Spleen (tissue), 13 donors: ENCODE measurements at places on chromosomes 5 and 9.

GRCh38 chr9:110938242-110938641, 100.0 kb downstream of the LPAR1 start:
- DNase-seq: no peak

GRCh38 chr9:2311920-2312319, 296.8 kb downstream of the SMARCA2 start:
- DNase-seq: no peak

GRCh38 chr9:7932767-7933166, 133.2 kb upstream of the DMAC1 start:
- no peak for DNase-seq

DNA sequence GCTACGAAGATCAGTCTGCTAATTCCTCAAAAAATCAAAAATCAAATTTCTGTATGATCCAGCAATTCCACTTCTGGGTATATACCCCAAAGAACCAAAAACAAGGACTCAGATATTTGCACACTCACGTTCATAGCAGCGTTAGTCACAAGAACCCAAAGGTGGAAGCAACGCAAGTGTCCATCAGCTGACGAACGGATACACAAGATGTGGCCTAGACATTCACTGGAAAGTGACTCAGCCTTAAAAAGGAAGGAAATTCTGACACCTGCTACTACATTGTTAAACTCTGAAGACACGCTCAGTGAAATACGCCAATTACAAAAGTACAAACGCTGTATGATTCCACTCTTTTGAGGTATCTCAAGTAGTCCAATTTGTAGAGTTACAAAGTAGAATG, 93.3 kb downstream of the OTULIN start:
- DNase-seq: no peak

- no peak for DNase-seq
These were observed 403.0 kb downstream of the GADD45G start for GRCh38 chr9:90007516-90008440.

- DNase-seq: no peak
These were observed 98.6 kb upstream of the PIK3R1 start for GRCh38 chr5:68116868-68117411.

DNA sequence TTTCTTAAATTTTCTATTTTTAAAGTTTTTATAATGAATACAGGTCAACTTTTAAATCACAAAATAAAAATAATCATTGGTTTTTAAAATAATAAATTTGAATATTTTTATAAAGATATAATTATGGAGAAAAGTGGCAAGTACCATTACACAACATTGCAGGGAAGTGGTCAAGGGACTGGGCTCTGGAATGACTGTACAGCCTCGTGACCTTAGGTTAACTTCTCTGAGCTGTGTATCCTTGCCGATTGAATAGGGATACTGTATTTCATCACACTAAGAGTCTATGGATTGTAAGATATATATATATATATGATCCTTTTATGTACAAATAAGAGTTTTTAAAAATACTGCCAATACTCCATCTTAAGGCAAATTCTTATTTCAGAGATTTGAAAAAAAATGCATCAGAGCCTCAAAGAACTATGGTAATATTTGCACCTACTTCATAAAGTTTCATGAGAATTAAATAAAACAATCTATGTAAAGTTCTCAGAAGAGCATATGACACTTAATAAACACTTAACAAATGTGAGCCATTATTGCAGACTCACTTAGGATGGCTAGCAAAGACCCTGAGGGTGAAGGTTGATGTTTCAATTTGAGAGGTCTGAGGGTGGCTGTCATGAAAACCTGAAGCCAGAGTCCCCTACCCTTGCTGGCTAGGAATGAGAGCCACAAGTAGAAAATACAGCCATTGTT, 136.5 kb downstream of the CCDC192 start:
- no peak for DNase-seq

DNA sequence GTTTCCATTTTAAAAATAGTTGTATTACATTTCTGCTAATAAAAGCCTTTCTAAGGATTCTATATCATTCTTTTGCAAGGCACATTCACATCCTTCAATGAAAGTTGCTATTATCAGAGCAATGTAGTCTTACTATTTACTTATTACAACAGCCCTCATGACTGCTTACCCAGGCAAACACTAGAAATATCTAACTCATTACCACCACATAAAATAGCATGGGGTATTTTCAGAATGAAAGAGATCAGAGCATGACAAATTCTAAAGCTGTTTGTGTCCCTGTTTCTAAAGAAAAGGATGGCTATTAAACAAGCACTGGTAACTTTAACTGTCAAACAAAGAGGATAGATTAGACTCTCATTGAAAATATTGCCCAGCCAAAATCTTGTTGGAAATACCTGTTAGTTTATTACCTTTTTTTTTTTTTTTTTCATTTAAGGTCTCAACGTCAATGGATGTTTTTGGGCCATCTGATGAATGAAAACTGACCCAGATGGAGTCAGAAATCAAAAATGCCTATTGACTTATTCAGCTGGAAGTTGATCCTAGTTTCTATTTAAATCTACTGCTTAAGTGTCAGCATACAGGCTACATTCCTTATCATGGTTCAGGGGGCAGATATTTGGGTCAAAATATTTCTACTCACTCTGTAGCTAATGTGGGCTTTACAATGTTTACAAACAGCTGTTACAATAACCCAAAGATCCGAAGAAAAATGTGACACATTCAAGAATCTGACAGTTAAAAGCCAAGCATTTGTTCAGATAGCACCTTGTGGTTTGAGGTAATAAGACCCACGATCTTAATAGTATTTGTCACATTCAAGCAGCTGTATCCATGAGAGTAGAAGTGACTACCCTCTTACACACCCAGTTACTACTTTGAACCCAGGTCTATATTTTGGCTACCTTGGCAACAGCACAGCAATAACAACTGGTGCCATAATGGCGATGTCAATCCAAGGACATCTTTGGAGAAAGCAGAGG, 554.8 kb upstream of the MEF2C start:
- no peak for DNase-seq

DNA sequence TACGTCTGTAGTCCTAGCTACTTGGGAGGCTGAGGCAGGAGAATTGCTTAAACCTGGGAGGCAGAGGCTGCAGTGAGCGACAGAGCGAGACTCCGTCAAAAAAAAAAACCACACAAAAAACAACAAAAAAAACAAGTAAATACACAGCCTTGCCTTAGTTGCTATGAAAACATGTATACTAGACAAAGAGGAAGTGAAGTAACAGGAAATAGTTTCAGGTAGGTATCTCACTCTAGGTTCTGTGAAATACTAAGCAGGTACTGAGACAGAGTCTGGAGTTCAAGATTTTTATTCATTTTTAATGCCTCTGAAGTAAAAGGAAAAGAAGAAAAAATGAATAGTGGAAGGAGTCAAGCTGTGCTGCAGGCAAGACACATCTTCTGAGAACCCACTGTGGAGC, 687.9 kb upstream of the RGMB start:
- DNase-seq: no peak

GRCh38 chr5:116510517-116510916, 64.1 kb downstream of the SEMA6A start:
- no peak for DNase-seq

- no peak for DNase-seq
These were observed 173.4 kb downstream of the PPP2R2B start for GRCh38 chr5:146704949-146705665.

- DNase-seq: no peak
These were observed 2.9 kb downstream of the B4GALT1 start for GRCh38 chr9:33164138-33164809.

DNA sequence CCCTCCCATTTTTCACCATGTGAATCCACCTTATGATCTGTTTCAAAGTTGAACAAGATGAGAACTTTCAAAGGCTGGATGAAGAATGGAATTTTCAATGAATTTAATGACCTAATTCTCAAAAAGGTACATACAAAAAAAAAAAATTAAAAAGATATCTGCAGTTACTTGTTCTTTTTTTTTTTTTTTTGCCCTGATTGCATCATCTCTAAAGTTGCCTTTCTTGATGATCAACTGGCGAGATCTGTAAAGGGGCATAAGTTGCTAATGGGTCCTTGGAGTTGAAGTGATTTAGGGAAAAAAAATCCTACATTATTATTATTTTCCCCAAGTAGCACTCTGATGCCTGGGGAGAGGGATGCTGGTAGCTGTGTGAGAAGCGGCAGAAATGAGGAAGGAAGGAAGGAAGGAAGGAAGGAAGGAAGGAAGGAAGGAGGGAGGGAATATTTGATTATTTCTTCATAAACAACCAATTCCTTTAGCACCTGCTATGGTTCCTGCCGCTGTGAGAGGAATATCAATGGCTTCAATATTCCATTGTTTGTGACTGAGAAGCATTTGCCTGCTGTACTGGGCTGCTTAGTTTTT, 48.8 kb upstream of the CD180 start:
- no peak for DNase-seq

DNA sequence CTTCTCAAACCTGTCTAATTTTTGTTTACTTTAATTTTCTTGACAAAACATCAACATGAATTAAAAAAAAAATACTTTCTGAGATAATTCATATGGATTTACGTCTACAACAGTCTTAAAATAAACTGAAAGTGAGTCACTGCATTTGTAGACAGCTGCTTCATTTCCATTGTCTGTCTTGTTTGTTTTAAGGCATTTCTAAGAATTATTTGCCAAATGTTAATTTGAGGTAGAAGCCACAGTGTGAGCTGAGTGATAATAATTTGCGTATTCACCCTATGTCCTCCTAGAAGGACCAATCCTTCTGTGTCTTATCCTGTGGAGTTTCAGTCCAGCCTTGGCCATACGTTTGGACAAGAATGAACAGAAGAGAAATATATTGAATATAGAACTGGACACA, 174.5 kb downstream of the CFAP90 start:
- DNase-seq: no peak

DNA sequence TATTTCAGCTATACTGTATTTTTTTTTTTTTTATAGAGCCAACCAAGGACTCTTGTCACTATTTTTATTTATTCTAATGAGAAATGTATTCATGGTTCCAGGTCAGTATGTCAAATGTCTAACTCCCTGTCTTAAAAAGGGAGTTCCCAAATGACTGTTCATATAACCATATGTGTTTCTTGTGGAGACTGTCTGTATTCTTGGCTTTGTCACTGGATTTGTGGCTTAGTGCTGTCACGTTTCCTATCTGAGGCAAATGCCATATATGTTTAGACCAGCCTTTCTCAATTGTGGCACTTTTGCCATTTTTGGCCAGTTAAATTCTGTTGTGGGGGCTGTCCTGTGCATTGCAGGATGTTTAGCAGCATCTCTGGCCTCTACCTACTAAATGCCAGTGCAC, 3.1 kb downstream of the GCNT1 start:
- DNase-seq: no peak

GRCh38 chr9:20209391-20210340, 412.6 kb downstream of the MLLT3 start:
- DNase-seq: no peak

GRCh38 chr9:126763130-126763764, 41.6 kb upstream of the ZBTB43 start:
- no peak for DNase-seq

GRCh38 chr9:111919875-111920274, 23.3 kb downstream of the UGCG start:
- DNase-seq: no peak

DNA sequence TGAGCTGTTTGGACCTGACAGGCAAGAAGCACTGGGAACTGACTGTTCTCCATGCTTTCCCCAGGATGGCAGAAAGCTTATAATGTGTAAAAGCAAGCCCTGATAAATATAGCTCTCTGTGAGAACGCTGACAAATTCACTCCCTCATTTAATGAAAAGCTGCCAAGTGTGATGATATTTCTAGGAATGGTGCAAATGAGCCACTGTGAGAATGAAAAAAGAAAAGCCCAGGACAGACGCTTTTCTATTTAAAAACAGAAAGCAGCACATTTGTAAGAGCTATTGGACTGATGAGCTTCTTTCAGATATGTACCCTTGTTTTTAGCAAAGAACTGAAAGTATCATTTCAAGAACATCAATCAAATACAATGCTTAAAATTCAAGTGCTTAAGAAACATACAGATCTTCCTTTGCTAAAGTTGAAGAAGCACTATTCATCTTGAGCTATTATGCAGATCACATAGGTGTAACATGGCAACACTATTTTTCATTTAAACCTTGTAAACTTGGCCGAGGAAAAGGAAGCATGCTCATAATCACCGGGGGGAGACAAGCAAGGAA, 842.6 kb upstream of the ACO1 start:
- DNase-seq: no peak

GRCh38 chr5:172473427-172473826, 19.1 kb upstream of the SH3PXD2B start:
- no peak for DNase-seq

DNA sequence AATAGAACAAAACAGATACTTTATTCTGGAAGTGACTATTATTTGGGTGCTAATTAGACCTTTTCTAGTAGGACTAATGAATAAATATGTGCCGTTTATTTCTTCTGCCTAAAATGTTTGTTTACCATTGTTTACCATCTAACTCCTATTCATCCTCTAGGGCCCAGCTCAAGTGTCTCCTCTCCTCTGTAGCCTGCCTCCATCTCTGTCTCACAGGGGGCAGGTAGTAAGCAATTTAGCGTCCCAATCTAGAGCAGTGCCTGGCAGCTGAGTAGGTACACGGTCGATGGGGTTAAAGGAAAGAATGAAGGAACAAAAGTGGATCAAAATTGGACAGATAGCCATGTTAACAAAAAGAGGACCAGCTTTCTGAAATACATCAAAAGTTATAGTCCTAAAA, 230.9 kb downstream of the SLF1 start:
- no peak for DNase-seq

DNA sequence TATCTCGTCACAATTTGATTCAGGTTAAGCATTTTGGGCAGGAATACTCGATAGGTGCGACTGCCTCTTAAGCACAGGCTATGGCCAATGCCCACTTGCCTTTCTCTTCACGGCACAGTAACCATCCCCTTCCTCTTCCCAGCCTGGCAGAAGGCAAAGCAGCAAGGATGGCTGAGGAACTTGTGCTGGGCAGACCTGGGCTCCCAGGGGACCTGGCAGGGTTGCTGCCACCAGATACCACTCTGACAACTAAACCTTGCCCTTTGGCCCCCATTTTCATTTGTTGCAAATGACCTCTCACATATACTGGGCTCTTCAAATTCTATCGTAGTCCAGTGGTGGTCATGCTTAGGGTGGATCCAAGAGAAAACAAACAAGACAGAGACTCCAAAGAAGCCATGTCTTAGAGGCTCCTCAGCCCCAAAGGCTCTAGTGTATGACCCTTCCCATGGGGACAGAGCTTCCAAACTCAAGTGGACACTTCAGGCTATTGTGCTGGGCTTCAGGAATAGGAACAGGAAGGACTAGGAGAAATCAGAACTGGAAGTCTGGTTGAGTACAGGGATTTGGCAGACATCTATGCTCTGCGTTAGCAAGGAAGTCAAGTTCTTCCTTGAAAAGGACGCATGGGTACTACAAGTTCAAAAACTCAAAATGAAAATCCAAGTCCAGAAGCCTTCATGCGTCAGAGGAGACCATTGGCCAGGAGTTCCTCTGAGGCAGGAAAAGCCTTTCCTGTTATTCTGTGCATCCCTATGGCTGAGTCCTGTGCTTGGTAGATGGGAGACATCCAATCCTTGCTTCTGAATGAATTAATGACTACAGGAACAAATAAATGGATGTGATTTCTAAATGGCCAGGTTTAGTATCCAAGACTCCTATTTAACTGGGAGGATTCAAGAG, 64.6 kb upstream of the PLPP1 start:
- DNase-seq: no peak

- no peak for DNase-seq
These were observed 592.0 kb upstream of the WWC1 start for GRCh38 chr5:167699432-167699831.
